ENCODE measurements at places on chromosomes 12 and 14.

DNA sequence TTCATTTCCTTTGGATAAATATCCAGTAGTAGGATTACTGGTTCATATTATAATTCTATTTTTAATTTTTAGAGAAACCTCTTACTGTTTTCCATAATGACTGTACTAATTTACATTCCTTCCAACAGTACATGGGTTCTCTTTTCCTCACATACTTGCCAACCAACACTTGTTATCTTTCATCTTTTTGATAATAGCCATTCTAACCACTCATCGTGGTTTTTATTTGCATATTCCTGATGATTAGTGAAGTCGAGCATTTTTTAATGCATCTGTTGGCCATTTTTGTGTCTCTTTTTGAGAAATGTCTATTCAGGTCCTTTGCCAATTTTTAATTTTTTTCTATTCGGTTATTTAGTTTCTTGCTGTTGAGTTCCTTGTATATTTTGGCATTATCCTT is 457.7 kb upstream of the PDE3A start:
- DNase-seq, result no peak

DNA sequence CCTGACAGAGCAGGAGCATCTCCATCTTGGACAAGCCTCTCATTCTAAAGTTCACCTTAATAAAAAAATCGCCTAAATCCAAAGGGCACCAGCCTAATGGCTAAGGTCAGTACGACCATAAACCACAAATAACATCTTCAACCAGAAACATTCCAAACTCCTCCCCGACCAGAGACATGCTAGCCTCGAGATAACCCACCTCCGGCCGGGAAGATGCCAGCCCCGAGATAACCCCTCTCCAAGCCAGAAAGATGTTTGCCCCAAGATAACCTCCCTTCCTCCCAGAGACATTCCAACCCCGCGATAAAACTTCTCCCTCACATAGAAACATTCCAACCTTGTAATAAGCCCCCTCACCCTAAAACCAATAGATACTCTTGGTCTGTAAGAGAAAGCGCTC is 86.8 kb upstream of the PKP2 start:
- no peak for DNase-seq

DNA sequence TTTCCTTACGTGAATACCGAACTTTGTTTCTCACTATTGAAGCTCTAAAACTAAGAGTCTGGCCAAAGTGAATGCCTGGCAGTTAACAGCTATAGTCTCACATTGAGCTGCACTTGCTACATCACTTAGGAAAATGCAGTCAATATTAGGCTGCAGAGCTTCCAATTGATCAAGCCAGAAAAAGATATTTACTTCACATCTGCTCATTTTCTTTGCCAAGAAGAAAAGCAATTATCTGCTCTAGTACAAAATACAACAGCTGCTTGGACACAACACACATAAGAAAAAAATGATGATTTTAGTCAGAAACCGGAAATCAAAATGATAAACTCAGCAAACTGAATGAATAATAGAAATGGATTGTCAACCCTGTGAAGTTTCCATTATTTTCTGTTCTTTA is 45.4 kb downstream of the TMTC1 start:
- no peak for DNase-seq

- DNase-seq, result no peak
Observed at GRCh38 chr12:52238207-52238840, 5.3 kb downstream of the KRT7 start.

- DNase-seq, result no peak
Observed at GRCh38 chr14:98692832-98693231, 579.2 kb downstream of the BCL11B start.

DNA sequence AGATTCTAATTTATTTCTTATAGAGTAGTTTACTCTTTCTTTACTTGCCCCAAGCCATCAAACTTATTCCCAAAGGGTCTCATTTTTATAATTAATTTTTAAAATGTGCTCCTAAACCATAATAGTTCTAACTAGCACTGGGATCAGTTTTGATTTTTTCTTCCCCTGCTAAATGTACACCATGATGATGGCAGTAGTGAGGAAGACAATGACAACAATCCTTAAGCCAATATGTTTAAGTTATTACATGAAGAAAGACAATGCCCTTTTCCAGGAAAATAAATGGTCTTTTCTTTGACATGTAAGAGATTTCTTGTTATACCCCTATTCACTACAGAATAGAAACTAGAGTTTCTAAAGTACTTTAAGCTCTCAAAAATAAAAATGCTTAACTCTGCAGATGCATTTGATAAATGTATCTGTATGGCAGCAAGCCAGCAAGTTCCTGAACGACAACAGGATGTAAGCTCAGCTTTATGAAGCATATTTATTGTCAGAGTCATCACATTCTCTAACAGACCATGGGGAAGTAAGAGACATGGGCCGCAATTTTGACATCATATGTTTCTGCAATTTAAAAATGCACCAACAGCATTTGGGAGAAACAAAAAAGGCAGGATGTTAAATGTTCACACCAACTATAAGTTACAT is 36.0 kb upstream of the SNX6 start:
- peak; percentile 96 for DNase-seq

DNA sequence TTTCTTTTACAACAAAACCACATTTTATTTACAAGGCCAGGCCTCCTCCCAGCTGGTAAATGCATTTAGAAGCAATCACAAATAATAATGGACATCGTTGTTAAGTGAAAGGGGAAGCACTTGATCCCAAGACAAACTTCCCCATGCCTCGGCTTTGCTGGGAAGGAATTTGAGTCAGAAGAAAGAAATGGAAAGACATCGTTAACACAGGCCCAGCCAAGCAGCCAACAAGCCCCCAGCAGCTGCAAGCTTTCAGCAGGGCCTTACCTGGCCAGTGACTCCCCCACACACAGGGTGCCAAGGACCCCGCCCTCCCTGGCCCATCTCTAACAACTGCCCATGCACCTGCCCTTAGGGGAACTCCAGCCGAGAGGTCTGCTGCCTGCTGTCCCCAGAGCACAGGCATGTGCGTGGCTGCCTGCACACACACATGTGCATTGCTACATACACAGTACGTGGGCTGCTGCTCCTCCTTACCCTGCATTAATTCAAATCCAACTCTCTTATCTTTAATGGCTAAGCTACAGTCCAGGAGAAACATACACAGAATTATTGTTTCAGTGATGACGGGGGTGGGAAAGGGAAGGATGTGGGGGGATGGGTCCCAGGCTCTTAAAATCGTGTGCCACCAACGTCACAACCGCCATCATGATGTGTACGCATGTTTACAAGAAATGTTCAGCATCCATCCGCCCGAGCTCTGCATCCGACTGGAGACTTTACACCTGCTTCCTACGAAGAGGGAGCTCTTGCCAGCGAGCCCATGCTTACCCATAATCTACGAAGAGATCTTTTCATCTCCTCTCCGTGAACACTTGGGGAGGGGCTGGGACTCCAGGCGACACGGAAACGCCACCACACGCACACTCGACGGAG is 9.8 kb downstream of the BCL11B start:
- DNase-seq, result no peak

DNA sequence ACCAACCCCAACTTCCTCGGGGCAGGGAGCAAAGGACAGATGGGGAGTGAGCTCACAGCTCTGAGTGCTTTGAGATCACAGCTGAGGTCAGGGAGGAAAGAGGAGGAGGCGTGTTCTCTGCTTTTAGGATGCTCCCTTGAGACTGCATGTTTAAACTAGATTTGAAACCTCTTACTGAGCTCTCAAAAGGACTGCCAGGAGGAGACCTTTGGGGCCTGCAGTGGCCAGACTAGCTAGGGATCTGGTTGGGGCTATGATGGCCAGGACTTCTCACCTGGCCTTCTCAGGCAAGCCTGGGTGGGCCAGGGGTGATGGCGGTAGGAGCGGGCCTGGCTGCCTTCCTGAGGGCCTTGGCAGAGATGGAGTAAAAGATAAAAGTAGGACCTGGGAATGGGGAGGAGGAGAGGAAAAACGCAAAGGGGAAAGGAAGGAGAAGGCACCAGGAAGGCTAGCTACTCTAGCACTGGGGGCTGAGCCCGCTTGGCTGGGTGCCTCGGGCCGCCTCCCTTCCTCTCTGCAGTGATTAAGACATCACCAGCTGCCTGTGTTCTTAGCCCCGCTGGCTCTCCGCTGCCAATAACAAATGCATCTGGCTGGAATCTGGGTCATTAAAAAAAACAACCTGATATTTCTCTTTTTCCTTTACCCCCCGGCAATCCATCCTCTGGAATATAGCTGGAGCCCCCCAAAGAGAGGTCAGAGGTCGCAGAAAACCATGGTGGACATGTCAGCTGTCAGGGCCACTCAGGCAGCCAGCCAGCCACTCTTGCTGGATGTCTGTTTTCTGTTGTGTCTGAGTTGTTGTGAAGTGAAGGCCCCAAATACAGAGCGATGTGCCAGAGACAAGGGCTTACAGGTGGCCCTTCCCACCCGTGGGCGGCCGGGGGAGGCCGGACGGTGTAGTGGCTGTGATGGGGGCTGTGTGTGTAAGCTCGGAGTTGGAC is 141.3 kb downstream of the TSPAN9 start:
- DNase-seq, result peak; percentile 75

DNA sequence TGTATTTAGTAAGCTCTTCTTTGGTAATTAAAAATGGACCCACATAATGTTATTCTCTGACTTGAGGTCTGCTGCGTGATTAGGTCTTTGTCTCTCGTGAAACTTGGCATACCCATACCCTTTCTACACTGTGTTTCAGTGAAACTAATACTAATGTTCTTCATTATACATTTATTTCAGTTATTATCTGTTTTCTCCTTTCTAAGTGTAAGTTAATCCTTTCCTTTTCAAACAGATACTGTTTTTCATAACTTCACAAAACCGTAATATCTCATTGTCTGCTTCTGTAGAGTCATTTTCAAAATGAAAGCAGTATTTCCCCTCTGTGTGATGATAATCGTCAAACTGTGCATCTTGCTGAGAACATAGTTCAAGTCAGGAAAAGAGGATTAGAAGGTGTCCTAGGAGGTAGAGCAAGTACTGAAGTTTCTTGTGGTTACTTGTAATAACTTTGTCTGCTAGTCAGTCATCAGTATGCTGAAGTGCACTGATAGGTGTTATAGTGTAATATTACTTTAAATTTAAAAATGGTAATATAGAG is 15.9 kb downstream of the PYROXD1 start:
- no peak for DNase-seq

DNA sequence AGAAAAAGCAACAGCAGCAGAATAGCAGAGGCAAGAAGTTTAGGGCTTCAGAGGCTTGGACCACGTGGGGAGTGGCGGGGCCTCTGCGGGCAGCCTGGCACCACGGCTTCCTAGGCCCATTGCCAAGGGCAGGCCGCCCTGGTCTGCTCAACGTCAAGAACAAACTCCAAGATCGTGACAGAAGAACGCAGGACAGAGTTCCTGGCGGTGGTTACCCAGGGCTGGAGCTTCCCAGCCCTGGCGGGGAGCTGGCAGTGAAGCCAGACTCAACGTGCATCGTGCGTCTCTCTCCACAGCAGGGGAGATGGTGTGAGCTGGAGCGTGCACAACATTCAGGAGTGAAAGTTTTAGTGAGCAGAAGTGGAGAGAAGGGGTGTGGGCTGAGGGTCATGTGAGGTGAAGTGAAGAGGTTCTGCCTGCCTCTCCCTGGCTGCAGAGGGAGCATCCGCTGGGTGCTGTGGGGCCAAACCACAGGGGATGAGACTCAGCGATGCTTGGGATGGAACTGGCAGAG is 13.9 kb upstream of the CACNA2D4 start:
- no peak for DNase-seq

GRCh38 chr12:122846622-122847515 is 11.6 kb downstream of the HIP1R start:
- no peak for DNase-seq

DNA sequence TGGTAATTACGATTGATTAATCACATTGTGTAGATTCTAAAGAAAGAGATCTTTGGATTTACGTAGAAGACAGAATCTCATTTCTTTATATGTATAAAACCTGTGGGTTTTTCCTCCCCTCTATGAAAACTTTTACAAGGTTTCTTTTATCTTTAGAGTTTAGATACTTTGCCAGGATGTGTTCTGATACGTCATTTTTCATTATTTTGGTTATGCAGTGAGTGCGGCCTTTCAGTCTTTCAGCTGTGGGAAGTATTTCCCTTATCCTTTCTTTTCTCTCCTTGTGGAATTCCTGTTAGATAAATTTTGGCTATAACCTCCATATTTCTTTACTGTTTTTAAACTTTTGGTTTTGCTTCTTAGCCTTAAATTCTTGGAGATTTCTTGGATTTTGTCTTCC is 92.7 kb downstream of the TTLL5 start:
- no peak for DNase-seq

All from EL (cell line).